Activated CD4-positive, alpha-beta T cell treated with anti-CD3 and anti-CD28 coated beads for 48 hours (primary cell): ENCODE measurements at places on chromosomes 1 and 21.

- DNase-seq = no peak
These were observed 250.0 kb downstream of the CHRM3 start for GRCh38 chr1:239636347-239636746.

DNA sequence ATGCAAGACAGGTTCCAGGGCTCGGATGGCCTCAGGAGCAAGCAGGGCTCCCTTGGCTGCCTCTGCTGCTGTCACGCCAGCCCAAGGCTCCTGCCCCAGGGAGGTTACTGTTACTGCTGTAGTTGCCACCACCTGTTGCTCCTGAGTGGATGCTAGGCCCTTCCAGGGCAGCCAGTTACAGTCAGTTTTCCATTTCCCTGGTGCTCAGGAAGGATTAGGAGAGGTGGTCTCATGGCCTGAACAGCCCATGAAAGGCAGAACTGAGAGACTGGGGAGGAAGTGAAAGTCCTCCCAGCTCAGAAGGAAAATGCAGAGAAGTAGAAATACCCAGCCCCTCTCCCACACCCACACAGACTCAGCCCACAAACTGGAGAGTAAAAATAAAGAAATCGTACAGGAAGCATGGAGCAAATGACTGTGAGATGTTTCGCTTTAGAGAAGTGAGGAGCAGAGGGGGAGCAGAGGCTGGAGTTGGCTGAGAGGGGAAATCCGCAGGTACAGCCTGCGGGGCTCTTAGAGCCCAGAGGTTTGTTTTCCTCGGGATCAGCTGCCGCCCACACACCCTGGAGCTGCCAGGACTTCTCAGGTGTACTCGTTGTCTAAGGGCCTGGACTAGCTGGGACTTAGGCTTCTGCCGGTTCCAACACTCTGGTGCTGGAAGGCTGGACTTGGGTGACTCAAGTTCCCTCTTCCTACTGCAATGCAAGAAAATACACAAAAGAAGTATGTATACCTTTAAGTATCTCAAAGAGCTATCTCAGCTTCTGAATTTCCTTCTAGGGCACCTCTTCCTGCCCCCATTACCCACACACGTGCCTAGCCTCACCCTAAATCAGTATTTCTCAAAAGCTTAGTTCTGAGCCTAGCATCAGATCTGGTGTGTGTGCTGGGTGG lies 2.3 kb downstream of the IL6R start:
- peak; percentile 74 for DNase-seq

DNA sequence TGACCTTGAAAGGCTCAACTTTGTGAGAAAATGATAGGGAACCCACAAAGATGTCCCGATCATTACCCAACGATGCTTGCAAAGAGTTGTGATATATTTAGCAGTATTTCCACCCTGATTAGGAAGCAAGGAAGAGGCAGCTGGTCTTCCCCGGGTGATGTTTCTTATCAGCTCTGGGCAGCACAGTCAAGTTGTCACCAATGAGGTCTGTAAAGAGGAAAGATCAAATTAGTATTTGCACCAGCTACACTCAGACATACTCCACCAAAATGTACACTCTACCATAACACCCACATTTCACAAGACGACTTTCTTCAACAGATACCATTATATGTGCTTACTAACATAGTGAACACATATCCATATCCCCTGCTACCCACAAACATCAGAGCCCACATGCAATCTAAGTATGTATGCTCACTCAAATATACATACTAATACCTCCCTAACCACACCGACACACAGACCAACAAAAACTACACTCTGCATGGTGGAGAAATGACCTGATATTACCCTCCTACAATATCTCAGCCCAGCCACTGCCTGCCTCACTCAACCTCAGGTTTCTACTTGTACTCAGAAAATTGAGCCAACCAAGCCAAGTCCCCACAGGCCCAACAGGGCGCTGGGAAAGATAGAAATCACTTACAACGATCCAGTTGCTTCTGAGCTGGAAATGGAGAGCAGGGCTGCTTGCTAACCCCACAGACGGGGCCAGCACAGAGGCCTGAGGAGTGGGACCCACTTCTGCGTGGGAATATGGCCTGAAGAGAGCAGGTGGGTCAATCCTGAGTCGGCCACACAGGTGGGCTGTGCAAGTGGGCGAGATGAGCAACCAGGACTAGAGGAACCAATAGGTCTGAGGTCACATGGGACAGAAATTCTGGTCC lies 4.6 kb upstream of the BTG2 start:
- no peak for DNase-seq

DNA sequence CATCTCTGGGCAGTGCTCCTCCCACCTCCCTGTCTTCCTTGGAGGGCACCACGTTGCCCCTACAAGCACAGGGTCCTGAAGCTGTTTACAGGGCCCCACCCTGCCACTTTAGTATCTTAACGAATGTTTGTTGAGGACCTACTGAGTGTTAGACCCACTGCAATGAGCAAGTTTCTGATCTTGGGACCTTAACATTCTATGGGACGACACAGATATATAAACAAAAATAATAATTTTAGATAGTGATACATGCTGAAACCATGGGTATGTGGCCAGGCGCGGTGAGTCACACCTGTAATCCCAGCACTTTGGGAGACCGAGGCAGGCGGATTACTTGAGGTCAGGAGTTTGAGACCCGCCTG lies 10.1 kb downstream of the ENTREP3 start:
- DNase-seq = no peak

DNA sequence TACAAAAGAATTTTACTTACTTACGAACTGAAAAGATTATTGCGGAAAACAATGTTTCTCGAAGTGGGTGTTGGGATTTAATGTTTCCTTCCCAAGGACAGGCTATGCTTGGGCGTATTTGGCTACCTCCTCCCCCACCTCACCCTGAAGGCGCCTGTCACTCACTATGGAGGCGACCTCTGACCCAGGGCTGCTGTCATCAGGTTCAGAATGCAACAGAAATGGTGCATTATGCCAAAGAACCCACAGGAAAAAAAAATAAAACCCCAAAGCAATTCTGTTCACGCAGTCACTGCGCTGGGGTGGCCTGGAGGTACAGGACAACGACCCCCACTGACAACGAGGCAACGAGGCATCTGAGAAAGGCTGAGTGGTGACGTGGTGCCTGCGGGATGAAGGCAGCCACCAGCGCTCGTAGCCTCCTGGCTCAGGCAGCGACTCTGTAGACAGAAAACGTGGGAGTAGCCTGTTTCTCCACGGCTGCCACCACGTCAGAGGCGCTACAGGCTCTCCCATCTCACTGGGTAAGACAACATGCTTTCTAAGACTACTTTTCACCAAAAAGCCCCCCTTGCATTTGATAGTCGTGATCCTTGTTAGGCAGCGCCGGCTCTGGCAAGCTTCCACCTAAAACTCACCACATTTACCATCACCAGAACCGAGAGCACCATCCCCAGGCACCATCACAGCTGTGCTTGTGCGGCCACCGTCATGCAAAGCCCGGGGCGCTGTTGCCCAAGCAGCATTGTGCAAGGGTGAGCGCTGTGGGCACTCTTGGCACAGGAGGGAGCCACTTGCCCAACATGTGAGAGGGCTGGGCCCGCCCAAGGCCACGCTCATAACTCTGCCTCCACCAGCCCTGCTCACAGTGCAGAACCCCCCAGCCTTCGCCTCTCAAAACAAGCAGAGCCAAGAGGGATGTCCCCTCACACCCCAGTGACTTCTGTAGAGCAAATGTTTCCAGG lies 14.3 kb downstream of the NADK start:
- no peak for DNase-seq

- no peak for DNase-seq
These were observed 2.2 kb downstream of the LAMC2 start for GRCh38 chr1:183188240-183188639.

- no peak for DNase-seq
These were observed 99.7 kb upstream of the DYNLT5 start for GRCh38 chr1:66652556-66652955.

- DNase-seq = no peak
These were observed 5.4 kb downstream of the MYOG start for GRCh38 chr1:203080456-203080855.

- DNase-seq = no peak
These were observed 456.8 kb downstream of the SETD4 start for GRCh38 chr21:35603494-35603893.

- DNase-seq = no peak
These were observed 31.5 kb upstream of the SLC6A9 start for GRCh38 chr1:44062656-44063179.

- DNase-seq = no peak
These were observed 128.4 kb downstream of the NTMT2 start for GRCh38 chr1:170274131-170274501.

DNA sequence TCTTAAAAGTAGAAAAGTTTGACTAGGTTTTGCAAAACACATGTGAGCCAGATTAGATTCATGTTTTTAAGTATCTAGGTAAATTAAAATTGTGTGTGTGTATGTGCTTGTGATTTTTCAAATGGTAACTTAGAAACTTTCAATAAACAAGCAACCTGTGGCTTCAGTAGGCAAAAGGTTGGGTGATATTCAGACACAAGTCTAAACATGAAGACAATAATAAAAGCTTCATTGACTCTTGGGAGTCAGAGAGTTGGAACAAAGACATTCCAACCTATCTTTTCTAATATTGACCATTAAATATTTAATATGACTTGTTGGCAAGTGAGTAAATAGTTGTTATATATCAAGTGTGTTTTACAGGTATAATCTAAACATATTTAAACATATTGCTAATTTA lies 1049.6 kb upstream of the ADGRL4 start:
- DNase-seq = no peak

- no peak for DNase-seq
These were observed 90.7 kb downstream of the TENT5C start for GRCh38 chr1:117696561-117696960.

- no peak for DNase-seq
These were observed 19.2 kb upstream of the COL24A1 start for GRCh38 chr1:86175756-86176155.

DNA sequence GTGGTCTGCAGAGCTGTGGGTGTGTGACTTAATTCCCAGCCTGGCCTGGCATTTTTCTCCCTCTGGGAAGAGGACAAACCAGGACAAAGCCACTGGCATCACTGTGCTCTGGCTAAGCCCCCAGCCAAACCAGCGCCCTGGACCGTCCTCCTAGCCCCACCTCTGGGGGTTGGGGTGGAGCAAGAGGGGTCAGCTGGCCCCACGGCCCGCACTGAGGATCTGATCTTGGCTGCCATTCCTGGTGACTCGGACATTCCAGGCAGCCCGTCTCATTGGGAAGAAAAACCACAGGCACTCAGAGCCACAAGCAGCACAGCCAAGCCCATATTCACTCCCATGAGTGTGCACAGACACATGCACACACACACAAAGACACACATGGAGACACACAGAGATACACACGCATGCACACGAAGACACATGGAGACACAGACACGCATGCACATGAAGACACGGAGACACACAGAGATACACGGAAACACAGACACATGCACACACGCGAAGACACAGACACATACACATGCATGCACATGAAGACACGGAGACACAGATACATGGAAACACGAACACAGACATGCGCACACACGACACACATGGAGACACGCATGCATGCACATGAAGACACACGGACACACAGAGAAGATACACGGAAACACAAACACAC lies 2.3 kb upstream of the MXRA8 start:
- DNase-seq = no peak

DNA sequence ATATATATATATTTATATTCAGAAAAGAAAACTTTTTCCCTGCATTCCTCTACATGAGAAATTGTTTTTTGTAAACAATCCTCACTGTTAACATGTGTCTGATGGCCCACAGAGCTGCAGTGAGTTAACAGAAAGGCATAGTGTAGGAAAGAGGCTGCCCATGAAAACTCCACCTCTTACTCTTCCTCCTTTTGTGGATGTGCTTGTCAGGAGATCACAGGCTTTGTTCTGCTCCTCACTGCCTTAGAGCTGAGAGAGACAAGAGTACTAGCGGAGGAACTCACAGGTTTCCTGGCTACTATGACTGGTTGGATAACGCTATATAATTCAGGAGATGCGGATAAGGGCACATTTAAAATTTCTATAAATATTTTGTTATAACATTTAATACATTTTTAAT lies 200.6 kb downstream of the BRINP3 start:
- DNase-seq = no peak

GRCh38 chr21:45080639-45081414 lies 6.4 kb downstream of the ADARB1 start:
- DNase-seq = peak; percentile 56

DNA sequence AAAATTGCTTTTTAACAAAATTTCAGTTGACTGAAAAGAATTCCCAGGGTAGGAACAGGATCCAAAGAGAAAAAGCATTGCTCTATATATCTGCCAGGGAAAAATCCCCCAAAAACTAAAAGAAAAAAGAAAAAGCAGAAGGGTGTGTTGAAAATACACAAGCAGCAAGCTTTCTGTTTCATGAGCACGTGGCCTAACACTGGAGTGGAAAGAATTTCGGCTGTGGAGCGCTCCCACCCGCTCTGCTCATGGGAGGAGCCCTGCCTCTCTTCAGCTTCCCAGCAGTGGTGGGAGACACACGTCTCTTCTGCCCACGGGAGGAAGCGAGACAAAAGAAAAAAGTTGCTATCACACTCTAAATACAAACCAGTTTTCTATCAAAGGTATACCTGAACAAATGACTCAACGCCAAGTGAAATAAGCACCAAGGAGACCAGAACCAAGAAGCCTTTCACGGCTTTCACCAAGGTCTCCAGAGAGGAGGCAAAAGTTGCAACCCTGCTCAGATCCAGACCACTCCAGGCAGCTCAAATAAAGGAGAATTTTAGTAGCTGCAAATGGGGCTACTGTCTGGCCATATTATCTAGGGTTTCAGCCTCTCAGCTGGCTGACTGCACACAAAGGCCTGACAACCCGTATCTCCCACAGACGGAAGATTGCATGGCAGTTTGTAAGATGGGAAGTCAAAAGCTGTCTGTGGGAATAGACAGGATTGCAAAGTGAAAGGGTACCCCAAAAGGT lies 29.5 kb upstream of the ZNF496 start:
- peak; percentile 31 for DNase-seq

GRCh38 chr1:56483104-56483503 lies 96.3 kb downstream of the PLPP3 start:
- no peak for DNase-seq

GRCh38 chr1:186033847-186034271 lies 299.7 kb downstream of the HMCN1 start:
- DNase-seq = no peak

DNA sequence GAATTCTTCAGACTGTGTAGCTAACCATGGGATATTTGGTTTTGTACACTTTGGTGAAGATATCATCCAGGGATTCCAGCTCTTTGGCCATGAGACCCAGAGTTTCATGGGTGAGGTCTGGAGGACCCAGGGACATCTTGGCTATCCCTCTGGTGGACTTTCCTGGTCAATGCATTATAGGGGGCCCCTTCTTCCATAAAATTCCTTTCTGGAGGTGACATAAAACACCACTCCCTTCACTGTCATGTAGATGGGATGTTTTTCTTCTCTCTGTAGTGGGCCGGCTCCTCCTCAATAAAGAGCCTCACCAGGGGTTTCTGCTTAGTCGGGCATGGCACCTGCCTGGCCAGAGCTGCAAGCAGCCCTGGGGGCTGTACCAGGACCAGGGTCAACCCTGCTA lies 2.2 kb downstream of the ATPAF1 start:
- DNase-seq = no peak

GRCh38 chr1:211632808-211633523 lies 42.5 kb downstream of the NEK2 start:
- DNase-seq = no peak

- no peak for DNase-seq
These were observed 569.0 kb downstream of the SMYD3 start for GRCh38 chr1:245938046-245938435.
